ENCODE measurements at places on chromosomes 1 and 21.

DNA sequence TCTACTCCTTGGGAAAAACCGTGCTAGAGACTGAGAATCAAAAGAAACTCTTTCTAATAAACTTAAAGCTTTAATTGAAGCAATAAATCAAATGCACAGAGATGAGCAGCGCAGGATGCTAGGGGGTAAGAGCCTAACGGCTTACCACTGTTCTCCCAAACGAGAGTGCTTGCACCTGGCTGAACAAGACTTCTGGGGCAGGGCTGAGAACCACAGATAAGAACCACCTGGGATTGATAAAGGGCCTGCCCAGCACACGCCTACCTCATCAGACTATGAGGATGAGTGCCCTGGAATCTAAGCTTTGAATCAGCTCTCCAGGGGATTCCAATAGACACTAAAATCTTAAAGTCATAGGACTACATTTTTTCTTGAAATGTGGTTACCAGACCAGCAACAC is 43.3 kb downstream of the KRTAP19-8 start:
- DNase-seq, result no peak

DNA sequence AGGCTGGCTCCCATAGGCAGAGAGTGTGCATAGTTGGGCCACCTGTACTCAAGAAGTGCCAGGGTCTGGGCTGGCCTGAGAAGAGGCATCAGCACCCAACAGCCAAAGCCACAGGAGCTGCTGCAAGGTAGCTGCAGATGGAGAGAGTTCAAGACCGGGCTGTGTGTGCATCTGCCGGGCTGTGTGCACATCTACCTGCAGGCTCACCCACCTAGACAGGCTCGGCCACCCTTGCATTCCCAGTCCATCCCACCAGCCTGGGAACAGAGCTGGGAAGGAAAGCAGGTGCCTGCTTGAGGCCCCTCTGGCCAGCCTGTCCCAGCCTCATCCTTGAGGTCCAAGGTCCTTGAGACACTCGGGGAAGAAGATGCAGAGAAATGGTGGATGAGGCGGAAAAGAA is 194.4 kb upstream of the AJAP1 start:
- DNase-seq, result no peak

DNA sequence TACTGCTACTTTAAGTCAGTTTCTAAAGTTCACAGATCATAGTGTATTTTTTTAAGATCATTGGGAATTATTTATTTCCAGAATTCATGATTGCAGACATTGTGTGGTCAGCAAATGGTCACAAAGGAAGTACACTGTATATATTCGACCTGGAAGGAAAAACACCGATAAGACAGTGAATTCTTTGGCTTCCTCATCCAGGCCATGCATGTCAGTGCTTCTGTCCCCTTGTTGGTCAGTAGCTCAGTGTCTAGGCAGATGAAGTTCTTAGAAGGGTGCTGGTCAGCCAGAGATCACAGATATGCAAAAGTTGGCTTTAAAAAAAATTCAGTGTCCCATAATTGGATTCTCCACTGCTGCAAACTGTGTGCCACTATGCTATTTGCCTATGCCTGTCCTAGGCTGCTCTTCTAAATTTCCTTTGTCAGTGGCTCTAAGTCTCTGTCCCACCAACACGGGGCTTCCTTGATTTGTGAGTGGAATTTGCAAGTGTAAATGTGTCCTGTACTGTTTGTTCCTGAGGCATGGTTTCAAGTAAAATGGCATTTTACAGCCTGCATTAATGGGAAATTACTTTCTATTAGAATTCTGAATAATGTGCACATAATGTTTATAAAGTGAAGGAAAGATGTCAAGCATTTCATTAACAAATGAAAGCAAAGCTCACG is 12.0 kb upstream of the VAMP4 start:
- no peak for DNase-seq

- no peak for DNase-seq
Measured at GRCh38 chr1:96918406-96918805, 196.8 kb downstream of the PTBP2 start.

- no peak for DNase-seq
Measured at GRCh38 chr1:103516283-103516682, 9.2 kb upstream of the RNPC3 start.

GRCh38 chr1:156544592-156545102 is 27.7 kb downstream of the IQGAP3 start:
- no peak for DNase-seq

DNA sequence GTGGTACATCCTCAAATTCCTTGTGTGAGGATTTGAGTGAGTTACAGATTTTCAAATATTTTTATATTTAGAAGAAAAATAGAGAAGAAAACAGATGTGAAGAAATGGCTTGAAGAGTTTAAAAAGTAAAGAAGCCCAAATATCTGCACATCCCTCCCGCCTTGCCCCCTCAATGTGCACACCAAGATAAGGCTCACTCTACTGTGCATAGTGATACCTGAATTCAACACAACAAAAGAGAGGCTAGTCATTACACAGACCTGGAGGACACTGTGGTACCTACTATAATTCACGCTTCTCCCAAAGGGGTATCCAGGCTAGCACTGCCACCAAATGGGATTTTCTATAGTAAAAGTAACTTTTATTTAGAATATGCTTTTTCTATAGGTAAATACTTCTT is 44.0 kb upstream of the SYT2 start:
- DNase-seq, result no peak

- DNase-seq, result no peak
Measured at GRCh38 chr1:93661829-93662474, 19.7 kb downstream of the BCAR3 start.

DNA sequence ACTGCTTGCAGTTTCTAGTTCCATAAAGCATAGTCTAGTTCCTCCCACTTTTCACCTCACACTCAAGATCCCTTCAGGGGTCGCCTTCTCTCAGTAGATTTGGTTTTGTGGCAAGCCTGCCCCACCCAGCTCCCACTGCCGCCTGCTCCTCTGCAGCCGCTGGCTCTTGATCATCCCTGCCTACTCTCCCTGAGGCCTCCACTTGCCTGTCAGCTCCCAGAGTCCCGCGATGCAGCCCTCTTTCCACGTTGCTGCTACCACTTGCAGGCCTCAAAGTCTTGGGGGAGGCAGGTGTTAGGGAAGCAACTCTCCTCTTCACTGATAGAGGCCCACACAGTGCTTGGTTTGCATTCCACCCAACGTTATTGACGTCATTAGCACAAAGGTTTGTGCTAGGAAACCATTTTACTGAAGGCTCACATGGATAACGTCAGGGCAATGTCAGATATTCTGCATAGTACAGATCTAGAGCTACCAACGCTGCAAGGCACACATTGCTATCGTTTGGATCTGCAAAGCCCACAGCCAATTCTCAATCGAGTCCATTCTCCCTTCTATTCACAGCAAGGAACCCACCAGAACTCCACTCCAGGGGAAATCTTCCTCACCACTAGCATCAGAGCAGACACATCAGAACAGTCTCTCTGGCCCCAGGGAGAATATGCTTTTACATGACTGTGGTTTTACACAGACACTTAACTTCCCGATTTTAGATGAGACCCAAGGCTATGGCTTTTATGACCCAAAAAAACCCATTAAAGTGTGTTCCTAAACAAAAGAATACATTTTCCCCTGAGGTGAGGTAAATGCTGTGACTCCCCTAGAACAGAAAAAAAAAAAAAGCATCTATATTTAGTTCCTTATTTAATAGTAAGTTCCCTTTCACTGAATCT is 519.5 kb upstream of the CAMK1G start:
- DNase-seq, result no peak

DNA sequence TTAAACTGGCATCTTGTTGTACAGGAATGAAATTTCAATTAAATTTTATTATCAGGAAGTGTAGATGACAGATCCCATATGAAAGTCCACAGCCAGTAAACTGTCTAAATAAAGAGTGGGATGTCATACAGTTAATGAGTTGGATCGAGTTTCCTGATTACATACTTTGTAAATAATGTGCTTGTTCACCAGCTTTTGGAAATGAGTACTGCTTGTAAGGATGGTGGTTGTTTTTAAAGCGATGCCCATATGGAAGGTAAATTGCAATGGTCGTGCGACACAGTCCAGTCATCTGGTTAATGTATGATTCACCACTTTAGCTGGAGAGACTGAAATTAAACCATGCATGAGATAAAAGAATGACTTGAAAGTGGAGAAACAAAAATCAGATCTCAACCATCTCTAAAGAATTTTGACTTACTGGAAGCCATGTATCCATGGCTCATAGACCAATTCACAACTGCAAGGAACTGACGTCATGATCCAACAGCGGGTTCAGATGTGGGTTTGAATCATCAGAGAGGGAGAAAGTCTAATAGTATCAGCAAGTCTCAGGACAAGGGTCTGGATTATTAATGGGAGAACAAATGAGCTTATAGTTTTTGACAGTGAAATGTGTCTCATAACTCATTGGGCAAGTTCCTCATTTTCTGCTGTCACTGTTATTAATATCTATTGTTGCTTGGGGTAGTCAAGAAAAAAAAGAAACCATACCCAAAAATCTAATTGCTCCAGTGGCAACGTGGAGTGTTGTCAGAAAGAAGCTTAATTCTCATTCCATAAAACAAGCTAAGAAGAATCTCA is 49.0 kb downstream of the MAP10 start:
- DNase-seq, result no peak

DNA sequence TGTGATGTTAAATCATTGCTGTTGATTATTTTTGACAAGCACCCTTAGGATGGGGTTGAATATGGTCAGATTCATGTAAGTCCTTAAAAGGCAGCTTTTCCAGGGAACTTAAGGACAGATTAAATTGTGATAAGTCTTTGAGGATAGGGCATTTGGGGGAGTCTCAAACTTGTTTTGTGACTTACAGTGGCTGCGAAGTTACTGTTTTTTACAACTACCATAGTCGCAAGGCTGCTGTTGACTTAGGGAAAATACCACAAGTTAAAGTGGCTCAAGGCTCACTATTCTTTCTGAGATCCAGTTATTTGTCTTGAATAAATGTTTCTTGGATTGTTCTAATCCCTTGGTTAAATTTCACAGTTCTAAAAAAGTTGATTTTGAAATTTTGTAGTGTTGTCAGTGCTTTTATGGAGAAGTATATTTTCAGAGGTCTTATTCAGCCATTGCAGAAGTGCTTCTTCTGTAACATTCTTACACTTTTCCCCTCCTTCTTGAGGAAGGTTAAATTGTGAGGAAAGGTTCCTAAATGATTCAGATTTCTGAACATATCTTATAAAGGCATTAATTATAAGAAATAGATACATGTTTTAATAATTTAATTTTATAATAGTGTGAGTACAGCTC is 47.0 kb upstream of the MPC2 start:
- DNase-seq, result no peak

GRCh38 chr1:25676488-25676887 is 59.9 kb downstream of the MAN1C1 start:
- peak; percentile 61 for DNase-seq

DNA sequence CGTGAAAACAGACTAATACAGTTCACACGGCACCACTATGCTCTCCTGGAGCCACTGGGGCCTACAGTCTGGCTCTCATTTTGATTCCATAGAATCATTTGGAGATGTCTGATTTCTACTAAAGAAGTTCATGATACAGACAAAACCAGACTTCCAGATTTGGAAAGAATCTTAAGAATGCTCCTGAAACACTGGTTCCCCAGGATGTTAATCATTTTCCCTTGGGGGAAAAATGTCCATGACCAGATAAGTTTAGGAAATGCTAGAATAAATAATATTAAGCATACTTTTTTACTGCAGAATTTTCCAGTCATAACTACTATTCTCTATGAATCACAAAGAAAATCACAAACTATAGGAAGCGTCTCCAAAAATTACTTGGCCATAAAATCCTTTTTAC is 63.0 kb upstream of the RGS7 start:
- DNase-seq, result no peak

DNA sequence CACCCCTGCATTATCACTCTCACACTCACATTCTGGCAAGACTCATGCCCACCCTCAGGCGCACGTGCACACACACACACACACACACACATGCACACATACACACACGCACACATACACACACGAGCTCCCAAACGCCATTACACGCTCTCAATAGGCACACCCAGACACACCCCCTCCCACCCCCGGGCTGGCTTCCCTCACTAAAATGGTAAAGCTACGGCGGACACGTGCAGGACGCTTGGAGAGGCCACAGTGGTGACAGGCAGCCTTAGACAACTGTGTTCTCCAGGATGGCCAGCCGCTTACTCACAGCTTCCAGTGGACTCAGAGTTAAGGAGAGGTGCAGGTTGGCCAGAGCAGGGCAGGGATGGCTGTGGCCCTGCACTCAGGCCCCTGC is 10.1 kb downstream of the MATN1 start:
- DNase-seq, result no peak

DNA sequence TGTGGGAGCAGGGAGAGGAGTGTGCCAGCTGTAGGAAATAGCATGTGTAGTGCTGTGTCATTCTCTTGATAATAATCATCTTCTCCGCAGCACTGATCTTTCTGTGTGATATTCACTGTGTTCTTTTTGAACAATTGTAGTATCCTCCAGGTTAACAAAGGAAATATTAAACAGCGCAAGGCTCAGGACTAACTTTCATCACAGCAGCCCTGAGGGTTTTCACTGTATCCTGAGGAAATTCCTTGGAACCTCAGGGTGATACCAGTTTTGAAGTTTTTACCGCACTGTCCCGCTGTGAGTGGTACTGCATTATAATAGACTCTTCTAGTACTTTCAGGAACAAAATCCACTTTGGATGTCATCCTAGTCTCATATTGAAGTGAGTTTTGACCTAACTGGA is 228.4 kb upstream of the COA6 start:
- DNase-seq, result no peak

DNA sequence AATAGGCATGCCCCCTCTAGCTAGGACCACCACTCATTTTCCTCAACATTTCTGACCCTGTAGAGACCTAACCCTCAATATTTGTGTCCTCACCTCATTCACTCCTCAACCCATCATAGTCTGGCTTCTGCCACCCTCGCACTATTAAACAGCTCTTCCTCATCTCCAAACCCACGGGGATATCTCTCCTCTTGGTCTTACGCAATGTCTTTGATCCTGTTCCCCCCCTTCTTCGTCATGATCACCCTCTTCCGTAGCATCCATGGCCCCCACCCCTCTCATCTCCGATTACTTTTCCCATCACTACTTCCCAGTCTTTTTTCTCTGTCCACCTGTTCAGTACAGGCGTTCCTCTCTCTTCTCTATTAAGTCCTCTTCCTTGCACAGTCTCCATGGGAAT is 51.7 kb upstream of the SPOCD1 start:
- DNase-seq, result no peak

- no peak for DNase-seq
Measured at GRCh38 chr1:160159846-160160245, 8.4 kb downstream of the ATP1A4 start.

DNA sequence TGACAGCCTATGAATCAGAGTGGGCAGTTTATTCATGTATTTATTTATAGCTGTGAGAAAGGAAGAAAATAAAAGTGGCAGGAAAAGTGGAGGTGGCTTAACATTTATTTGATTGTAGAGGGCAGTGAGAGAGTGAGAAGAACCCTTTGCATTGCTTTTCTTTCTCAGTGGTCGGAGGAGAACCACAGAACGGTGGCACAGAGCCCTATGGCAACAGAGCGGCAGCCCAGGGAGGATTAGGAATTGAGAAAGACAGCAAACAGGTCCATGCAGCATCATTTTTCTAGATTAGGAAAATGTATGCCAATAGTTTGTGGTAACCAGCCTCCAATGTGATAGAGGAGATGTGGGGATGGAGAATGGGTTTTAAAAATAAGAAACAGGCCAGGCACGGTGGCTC is 53.1 kb downstream of the NMNAT2 start:
- no peak for DNase-seq

Data from cerebellar nuclear complex (tissue), 1 donor.